ENCODE measurements at places on chromosomes 6 and 20. TPM values are rescaled to one million over a fixed set of nuclear protein-coding genes. Genes with fewer than 3 reads are reported as not detected.

The RPP40 gene
- 29.0 TPM for polyA plus RNA-seq

The RAB32 gene
- polyA plus RNA-seq = 239 TPM

The PBOV1 gene
- polyA plus RNA-seq = not detected

The SDCBP2 gene
- polyA plus RNA-seq = 4.2 TPM

The ADGRF1 gene
- not detected for polyA plus RNA-seq

The NEDD9 gene
- 3.0 TPM for polyA plus RNA-seq

The NKAPL gene
- 3.5 TPM for polyA plus RNA-seq

The CRISP3 gene
- not detected for polyA plus RNA-seq

The CRISP1 gene
- not detected for polyA plus RNA-seq
